ENCODE measurements at places on chromosomes 6 and 20. TPM values are rescaled to one million over a fixed set of nuclear protein-coding genes. Genes with fewer than 3 reads are reported as not detected.

DNA sequence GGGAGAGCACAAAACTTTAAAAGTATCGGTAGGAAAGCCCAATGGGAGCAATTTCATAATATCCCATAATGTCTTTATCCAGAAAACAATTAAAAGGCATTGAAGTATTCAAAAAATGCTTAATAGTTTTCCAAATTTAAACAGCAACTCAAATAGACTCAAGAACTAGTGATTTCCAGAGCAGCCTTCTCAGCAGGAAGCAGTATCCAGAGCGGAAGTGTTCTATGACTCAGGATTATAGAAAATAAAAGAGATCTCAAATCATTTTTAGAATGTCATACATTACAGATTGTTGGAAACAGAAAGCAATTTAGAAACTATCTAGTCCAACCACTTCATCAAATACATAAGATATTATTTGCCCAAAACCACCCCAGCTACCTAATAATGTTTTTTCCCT is 79.3 kb downstream of the COL12A1 start:
- DNase-seq, result no peak

The FAM83C gene
- total RNA-seq, result not detected

- no peak for DNase-seq
Observed at GRCh38 chr6:137794516-137795201, 72.4 kb upstream of the TNFAIP3 start.

DNA sequence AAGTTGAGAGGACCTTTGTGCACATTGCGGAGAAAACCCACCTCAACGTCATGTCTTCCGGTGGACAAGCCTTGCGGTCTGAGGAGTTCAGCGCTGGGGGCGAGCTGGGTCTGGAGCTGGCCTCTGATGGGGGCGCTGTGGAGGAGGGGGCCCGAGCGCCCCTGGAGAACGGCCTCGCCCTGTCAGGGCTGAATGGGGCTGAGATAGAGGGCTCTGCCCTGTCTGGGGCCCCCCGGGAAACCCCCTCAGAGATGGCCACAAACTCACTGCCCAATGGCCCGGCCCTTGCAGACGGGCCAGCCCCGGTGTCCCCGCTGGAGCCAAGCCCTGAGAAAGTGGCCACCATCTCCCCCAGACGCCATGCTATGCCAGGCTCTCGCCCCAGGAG is 14.6 kb upstream of the SLC22A7 start:
- DNase-seq, result no peak

- no peak for DNase-seq
Observed at GRCh38 chr20:42901689-42902440, 287.8 kb downstream of the PTPRT start.

- peak; percentile 84 for DNase-seq
Observed at GRCh38 chr20:46512943-46513844, at the start of gene ZNF334. TSS of gene ZNF334 (minus strand) at chr20:46513559. CDS start at chr20:46512102, 1,457 bp downstream.

- DNase-seq, result no peak
Observed at GRCh38 chr20:3786126-3786484, 435 bp downstream of the CENPB start.

The LAMA4 gene
- 152 TPM for total RNA-seq

- no peak for DNase-seq
Observed at GRCh38 chr20:38789503-38790199, 15.8 kb upstream of the PPP1R16B start.

The MATN4 gene
- not detected for total RNA-seq

DNA sequence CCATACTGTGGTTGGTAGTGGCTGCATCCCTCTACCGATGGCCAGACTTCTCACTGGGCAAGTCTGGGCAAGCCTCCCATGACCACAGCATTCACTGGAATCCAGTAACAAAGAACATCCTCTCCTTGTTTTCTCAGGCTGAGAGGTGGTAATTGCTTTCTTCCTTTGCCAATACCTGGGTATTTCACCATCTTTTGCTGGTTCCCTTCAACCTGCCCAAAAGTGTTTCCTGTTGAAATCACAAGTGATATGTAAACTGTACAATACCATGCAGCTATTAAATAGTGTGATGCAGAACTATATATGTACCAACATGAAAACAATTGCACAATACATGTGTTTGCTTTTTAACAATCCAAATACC is at the start of gene PTCHD4:
Gene PTCHD4, minus strand, starts transcription at position 55 of the 364 bp plus-strand sequence. CDS start 42,240 bp downstream, outside the sequence.
- no peak for DNase-seq

Measured in left lung (tissue), 14 donors.